Caudate nucleus (tissue), 63 donors: ENCODE measurements at places on chromosomes 1 and 21.

DNA sequence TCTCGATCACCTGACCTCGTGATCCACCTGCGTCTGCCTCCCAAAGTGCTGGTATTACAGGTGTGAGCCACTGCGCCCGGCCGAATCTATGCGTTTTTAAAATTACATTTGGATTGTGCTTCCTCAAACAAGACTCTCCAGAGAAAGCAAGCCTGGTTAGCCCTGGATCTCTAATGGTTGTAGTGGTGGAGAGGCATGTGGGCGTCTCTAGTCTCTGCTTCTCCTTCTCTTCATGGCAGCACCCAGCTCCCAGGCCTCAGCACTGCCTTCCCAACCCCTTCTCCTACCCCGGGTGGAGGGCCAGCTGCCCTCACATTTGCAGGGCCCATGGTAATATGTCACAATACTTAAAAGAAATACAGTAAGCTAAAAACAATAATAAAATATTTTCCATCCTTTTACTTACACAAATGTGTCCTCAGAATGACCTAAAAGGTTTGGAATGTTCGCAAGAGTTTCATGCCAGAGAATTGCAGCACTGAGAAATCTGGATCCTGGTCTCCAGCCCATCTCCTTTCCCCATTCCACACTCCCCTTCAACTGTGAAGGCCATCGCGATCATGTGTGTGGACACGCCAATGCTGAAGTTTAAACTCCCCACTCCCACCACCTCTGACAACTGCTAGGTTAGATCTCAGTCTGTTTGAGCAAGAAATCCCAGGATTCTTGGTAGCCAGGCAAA, 7.0 kb downstream of the OR14I1 start:
- no peak for DNase-seq

DNA sequence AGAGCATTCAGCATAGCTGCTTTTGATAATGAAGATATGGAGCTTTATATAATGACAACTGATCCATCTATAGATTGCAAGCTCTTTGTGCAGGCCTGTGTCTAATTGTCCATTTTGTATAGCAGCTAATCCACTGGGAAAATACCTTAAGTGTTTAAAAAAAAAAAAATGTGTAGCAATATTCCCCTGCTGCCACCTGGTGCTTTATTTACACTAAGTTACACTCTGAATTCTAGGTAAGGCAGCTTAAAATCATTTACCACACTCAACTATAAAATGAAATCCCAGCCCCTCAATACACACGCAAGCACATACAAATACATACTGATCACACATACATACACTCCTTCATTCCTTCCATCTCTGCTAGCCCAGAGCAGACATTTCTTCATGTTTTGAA, 49.1 kb upstream of the BCL9 start:
- DNase-seq: no peak

- no peak for DNase-seq
These were observed 426.7 kb downstream of the KCNT2 start for GRCh38 chr1:196181594-196181878.

- no peak for DNase-seq
These were observed 30.4 kb upstream of the MAN1C1 start for GRCh38 chr1:25586181-25586588.

DNA sequence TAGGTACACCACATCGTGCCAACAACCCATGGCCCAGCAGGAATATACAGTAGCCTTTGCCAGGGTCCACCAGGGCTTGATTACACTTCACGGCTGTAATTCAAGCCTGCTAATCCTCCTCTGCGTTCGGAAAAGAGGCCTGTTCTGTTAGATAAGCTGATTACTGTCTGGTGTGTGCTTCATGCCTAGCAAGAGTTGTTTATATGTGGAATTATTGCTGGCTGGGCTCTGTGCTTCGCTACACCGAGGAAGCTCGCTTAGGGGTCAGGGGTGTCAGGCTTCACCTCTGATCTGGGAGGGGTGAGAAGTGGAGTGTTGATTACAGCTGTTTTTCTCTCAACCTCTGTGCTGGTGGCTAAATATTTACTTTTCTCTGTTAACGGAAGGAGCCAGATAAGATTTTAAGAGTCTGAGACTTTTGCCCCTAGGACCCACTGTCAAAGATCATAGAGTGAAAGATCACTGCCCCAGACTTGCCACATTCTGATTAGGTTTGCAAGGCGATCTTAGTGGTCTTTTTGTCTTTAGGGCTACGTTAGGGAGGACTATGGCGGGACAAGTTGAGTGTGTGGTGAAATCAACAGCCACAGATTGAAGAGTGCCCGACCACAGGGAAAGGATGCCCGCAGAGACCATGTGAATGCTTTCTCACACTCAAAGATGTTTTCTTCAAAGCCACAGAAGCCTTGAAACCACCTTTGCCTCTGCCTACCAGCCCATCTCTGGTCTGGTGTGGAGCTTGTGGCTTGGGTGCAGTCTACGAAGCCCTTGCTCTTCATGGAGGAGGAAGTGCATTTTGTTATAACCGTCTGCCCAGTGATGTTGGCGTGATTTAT, 216.1 kb downstream of the PBX1 start:
- no peak for DNase-seq

DNA sequence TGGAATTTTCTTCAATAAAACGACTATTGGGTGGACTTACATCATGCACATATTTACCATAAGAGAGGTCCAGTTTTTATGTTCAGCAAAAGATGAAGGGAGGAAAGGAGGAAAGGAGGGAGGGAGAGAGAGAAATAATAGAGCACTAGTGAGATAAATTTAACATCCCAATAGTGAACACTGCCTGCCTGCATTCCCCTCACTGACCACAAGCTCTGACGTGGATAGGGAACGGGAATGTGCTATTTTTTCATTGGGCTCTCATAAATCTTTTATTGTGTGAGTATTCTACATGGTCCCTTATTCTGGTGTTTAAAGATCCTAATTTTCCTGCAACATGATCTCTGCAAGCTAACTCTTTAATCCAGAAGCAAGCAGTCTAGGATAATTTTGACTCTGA, 82.1 kb downstream of the TTC3 start:
- no peak for DNase-seq

DNA sequence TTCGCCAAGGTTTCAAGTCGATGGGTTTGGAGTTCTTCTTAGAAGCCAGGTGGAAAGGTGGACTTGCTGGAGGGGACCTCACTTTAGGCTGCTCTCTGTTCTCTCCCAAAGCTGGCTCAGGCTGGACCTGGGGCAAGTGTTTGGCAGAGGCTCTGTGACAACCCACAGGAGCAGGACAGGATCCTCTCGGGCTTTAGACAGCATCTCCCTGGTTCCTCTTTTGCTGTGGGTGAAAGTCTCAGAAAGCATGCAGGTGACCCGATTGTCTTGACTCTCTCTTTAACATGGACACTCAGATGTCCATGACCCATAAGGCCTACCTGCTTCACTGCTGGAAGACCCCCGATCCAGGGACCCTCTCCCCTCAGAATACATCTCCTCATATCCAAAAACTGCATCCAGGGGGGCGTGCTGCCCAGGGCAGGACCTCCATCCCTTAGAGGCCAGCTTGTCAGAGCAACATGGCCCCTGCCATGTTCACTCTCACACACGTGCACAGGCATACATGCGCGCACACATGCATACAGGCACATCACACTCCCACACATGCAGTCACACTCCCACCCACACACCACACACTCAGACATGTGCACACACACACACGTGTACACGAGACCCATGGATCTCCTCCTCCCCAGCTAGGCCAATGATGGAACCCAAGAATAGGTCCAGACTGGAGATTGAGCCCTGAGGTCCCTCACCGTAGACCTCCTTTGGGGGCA, 21.3 kb downstream of the MRPL37 start:
- no peak for DNase-seq

DNA sequence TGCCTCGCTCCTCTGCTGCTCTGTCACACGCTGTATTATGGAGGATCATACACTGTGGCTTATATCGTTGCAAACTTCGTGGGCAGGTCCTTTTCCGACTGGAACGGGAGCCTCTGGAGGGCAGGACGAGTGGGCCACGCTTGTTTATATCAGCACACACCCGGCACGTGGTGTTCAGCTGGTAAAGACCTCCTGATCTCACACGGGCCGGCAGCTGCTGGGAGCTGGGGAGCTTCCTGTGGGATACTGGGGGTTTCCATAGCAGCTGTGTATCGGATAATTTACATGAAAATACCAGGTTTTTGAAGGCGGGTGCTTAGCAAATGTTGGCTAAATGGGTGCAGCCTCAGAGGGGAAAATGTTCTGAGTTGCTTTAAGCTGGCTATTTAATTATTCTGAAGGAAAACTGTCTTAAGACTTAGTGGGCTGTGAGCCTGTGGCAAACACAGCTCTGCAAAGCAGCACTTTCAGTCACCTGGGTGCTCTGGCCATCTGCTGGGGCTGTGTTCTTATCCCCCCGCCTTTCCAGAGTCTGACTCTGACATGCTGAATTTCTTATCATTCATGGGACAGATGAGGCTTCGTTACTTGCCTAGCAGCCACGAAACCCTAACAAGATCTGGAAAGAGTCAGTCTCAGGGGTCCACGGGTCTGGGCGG, 103.6 kb upstream of the GCLM start:
- DNase-seq: no peak

DNA sequence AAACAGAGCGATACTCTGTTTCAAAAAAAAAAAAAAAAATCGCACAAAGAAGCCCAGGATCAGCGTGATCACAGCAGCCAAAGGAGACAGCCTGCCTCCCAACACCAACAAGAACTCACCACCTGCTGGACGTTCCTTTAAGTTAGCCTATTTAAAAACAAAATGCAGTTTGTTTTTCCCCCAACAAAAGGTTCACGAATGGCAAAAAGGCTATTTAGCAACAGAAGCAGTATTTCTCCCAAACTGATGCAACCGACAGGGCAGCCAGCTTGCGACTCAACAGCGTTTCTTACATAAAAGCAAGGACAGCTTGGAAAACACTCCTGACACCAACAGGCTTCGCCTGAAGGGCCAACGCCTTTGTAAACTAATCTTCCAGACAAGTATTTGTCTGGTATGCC, 6.8 kb downstream of the SSU72 start:
- no peak for DNase-seq

DNA sequence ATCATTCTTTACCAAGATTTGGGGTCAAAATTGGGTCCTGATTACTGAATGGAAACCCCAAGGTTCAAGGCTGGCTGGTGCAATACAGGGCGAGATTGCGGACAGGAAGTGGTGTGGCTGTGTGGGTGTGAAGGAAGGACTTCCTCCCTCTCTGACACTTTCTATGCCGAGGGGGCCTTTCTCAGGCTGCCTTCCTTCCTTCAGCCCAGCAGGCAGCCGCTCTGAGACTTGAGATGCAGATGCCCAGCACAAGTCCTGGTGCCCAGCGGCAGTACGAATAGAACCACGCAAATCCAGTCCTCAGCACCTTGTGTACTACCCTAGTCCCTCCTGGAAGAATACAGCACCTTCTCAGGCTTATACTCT, 16.3 kb downstream of the BATF3 start:
- no peak for DNase-seq

DNA sequence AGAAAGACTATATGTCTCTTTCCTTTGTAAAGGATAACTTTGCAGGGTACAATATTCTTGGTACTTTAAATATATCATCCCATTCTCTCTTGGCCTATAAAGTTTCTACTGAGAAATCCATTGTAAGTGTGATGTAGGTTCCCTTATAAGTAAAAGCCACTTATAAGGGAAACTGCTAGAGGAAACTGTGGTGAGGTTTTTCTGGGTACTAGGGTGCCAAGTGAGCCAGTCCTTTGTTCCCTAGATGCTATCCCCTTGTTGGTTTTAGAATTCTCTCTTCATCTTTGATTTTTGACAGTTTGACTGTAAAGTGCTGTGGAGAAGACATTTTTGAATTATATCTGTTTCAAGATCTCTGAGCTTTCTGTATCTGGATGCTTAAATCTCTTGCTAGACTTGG, 108.9 kb upstream of the NEK7 start:
- no peak for DNase-seq
